Stimulated activated CD8-positive, alpha-beta memory T cell treated with anti-CD3 and anti-CD28 coated beads, Interleukin-15, amount 100 ng/mL, for 1 hour (primary cell): ENCODE measurements at places on chromosomes 2 and 18.

DNA sequence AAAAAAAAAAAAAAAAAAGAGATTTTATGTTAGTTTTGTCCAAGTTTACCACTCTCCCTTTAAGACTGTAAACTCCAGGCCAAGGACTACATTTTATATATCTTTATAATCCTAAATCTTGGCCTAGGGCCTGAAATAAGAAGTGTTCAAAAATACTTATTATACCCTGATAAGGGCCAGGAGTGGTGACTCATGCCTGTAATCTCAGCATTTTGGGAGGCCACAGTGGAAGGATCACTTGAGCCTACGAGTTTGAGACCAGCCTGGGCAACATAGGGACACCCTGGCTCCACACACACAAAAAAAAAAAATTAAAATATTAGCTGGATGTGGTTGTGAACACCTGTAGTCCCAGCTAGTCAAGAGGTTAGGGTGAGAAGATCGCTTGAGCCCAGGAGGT is 12.7 kb downstream of the TRIP12 start:
- DNase-seq: no peak

DNA sequence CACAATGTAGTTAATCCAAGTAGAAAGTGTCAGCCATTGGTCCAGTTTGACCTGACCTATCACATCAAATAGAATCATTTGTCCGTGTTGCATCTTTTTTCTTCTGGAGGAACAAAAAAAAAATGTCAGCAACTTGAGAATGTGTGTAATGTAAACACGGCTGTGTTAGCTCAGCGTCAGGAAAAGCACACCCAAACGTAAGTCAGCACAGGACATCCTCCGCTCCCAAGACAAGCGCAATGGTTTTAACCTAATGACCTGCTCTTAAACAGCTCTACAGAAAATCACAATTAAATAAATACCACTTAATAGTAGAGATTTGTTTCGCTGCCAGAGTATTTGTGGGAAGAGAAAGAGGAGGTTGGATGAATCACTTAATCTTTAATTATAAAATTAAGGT is 59.4 kb downstream of the OSR1 start:
- DNase-seq: no peak

GRCh38 chr2:227759411-227760118 is 13.9 kb downstream of the SCYGR8 start:
- DNase-seq: no peak

DNA sequence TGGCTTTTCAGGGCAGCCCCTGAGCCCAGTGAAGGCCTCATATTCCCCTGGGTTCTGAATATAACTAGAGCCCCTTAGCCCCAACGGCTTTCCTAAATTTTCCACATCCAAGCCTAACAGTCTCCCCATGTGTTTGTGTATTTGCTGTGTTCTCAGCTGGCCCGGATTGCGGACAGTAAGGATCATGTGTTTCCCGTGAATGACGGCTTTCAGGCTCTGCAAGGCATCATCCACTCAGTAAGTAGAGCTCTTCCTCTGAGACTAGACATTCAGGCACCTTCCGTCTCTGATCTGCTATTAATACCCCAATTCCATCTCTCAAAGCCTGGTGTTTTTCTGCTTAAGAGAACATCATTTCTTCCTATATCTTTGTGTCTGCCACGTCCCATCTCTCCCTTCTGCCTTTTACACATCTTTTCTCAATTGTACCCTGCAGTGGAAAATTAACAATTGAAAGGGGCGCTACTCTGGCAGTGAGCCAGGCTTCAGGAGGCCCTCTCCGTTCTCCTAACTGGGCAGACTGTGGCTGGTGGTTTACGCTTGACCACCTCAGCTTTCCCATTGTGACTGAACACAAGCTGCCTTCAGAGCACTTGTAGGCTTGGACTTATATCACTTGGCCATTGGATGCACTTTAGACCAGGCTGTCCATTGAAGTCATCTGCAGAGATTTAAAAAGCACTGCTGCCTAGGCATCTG is 64.4 kb downstream of the ANTXR1 start:
- DNase-seq: no peak

- DNase-seq: no peak
These were observed 76.9 kb downstream of the TWIST2 start for GRCh38 chr2:238924796-238925195.

- no peak for DNase-seq
These were observed 2.5 kb upstream of the SP140L start for GRCh38 chr2:230324503-230324902.

DNA sequence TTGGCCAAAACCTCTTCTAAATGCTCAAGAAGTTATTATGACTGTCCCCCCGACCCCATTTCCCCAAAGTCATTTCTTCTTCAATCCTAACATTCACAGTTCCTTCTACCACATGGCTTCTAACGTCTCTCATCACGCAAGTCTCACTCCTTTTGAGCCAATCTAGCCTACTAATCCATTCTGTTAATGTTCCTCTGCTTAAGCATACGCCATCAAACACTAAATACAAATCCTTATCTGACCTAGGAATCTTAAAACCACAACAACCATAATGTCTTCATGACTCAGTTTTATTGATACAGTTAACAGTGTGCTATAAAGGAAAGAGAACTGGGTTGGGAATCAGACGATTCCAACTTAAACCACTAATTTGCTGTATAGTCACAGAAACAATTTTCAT is 23.9 kb downstream of the HNRNPLL start:
- no peak for DNase-seq

DNA sequence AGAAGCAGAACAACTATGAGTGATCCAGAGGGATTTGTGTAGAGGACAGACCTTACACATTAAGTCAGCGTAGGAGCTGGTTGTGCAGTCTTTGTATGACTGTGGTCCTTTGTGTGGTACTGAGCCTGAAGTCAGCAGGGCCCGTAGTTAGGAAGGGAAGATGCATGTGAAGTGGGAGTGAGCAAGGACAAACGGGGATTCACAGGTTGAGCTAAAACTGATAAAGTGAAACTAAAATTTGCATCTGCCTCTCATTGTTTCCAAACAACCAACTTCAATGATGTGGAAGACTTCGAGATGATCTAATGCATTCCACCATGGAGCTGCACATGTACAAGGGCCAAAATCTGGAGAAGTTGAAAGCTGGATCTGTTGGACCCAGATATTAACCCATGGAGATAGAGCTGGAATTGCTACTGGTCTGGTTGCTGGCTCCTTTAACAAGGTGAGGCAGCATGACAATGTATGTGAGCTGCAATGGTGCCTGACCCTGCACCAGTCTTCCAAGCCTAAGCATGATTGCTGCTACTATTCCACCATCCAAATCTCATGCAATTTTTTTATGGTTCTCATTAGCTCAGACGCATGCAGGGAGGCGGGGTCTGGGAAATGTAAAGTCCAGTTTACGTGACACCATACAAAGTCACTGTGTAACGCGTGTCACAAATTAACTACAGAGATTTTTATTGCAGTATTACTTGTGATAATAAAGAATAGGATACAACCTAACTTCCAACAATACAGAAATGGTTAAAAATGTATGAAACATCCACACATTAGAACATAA is 12.1 kb upstream of the CYBRD1 start:
- no peak for DNase-seq

- no peak for DNase-seq
These were observed 42.1 kb downstream of the TPGS2 start for GRCh38 chr18:36786686-36787085.
